ENCODE measurements at places on chromosomes 11 and 22. TPM values are rescaled to one million over a fixed set of nuclear protein-coding genes. Genes with fewer than 3 reads are reported as not detected.

CRYBB3 gene
- total RNA-seq = not detected

MPST gene
- 43.4 TPM for total RNA-seq

MMP12 gene
- total RNA-seq = not detected

PLCB3 gene
- total RNA-seq = 18.8 TPM

KDM2A gene
- 49.0 TPM for total RNA-seq

NUP50 gene
- 29.6 TPM for total RNA-seq

SEZ6L gene
- not detected for total RNA-seq

SAA4 gene
- total RNA-seq = not detected

TMEM258 gene
- total RNA-seq = 275 TPM

ACTN3 gene
- total RNA-seq = 0.06 TPM

MRPL11 gene
- total RNA-seq = 113 TPM

HEPN1 gene
- total RNA-seq = not detected

SORL1 gene
- total RNA-seq = 1.6 TPM

NRXN2 gene
- 0.08 TPM for total RNA-seq

XKR3 gene
- not detected for total RNA-seq

DDI1 gene
- not detected for total RNA-seq

CCND1 gene
- 189 TPM for total RNA-seq

VWCE gene
- 0.50 TPM for total RNA-seq

TMA7B gene
- total RNA-seq = not detected

HSPA8 gene
- total RNA-seq = 1,541 TPM

Measured in A549 treated with RU486 at 1 μM for 4 hours (cell line).